ENCODE measurements at places on chromosomes 1 and 21.

DNA sequence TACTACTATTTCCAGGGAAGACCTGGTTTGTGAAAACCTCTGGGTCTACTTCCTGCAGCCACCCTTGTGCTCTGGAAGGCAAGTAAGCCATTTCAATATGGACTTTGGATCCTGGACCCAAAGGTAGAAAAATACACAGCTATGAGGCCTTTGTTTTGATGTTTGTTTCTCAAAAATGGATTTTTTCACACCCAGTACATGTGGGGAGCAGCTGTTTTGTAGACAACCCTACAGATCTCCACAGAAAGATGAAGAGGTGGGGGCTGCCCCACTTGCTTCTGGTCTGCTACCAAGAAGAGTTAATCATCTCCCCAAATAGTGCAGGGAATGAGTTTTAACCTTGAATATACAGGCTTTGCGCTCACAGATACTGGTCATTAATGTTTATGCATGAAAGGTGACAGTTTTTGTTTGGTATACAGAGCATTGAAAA, 29.2 kb downstream of the ZNF281 start:
- DNase-seq = no peak

DNA sequence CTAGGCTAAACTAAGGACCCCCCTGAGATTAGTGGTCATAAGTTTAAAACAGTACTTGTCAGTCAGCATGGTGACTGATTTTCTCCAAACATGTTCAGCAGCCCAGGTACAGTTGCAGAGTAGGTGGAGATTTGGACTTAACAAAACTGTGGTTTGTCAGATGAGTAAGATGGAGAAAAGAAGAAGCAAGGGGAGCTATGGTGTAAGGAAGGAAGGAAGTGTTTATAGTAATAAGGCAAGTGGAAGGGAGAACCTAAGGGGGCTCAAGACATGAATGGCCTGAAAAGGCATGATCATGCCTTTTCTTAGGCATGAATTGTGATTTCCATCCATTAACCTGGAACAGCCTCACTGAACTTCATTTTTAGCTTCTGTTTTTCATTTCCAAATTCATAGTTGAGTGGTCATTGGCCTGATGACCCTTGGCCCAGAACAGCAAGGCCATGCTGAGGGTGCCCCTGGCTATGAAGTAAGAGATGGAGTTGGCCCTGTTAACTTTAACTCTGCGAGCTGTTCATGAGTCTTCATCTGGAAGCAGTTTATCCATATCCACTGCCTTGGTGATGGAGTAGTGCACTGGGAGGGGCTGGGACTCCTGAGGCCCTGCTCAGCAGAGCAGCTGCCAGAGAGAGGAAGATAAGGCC, 60.7 kb downstream of the LRRC8D start:
- DNase-seq = no peak

GRCh38 chr21:35648512-35648911, 411.8 kb downstream of the SETD4 start:
- DNase-seq = no peak

GRCh38 chr1:63828322-63829044, 54.7 kb downstream of the ROR1 start:
- DNase-seq = no peak

- DNase-seq = no peak
Measured at GRCh38 chr1:58586271-58586670, 9.2 kb upstream of the TACSTD2 start.

DNA sequence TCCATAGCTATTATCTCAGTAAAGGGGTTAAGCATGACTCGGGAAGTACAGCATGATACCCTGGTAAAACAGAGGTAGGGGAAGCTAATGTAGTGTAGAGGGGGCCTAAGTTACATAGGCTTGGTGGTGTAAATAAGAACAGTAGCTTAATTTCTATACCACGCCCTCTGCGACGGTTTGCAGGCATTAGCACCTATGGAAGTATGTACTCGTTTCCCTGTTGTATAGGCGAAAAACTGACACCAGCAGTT, 470 bp upstream of the NAXE start:
- no peak for DNase-seq

- no peak for DNase-seq
Measured at GRCh38 chr1:36387141-36387949, 1.6 kb upstream of the STK40 start.

GRCh38 chr1:225908773-225909172, 15.3 kb downstream of the PYCR2 start:
- DNase-seq = no peak

- no peak for DNase-seq
Measured at GRCh38 chr21:23574932-23575331, 2032.3 kb downstream of the MRPL39 start.

DNA sequence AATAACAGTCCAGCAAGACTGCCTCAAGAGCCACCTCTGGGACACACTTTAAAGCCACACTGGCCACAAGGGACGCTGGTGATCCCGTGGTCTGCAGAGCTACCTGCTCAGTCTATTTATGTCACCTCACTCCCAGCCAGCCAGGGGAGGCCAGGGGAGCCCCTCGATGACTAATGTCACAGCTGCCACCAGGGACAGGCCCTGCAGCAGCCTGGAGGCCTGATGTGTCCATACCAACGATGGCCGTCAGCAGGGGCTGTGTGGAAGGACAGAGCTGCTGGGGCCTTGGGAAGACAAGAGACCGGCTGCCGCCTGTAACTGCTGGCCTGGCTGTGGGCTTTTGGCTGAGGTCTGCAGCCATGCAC, 71.0 kb downstream of the SIK1 start:
- no peak for DNase-seq

- DNase-seq = no peak
Measured at GRCh38 chr1:9136932-9137331, 8.0 kb upstream of the GPR157 start.

DNA sequence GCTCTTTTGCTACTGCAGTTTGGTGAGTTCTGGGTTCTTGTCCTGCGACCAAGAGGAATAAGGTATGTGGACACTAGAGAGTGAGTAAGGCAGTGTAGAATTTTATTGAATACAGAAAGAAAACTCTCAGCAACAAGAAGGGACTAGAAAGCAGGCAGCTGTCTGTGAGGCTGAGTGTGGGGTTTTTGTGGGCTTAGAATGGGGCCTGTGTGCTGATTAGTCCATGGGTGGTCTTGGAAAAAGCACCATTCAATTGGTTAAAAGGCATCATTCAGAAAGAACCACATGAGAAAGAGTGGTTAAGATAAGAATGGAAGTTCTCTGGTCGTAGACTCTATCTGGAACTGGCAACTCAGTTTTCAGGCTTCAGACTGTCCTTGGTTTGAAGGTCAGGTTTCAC, 298.8 kb downstream of the TGFB2 start:
- no peak for DNase-seq

- no peak for DNase-seq
Measured at GRCh38 chr1:9758559-9759121, 65.1 kb downstream of the CLSTN1 start.

- no peak for DNase-seq
Measured at GRCh38 chr1:50658459-50659076, 235.3 kb upstream of the DMRTA2 start.

DNA sequence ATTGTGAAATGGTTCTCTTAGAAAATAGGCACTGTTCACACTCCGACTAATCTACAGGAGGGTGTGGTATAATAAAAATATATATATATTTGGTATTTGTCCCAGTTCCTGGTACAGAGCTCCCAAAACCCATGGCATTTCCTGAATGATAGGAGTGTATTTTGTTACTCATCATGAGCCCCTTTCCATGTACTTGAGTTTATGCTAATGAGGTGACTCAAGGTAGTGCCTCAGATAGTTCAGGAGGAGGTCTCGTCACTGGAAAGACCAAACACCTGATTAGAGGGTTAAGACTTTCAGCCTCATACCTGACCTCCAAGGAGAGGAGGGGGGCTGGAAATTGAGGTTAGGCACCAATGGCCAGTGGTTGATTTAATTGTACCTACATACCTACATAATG, 57.9 kb downstream of the TTC3 start:
- no peak for DNase-seq

DNA sequence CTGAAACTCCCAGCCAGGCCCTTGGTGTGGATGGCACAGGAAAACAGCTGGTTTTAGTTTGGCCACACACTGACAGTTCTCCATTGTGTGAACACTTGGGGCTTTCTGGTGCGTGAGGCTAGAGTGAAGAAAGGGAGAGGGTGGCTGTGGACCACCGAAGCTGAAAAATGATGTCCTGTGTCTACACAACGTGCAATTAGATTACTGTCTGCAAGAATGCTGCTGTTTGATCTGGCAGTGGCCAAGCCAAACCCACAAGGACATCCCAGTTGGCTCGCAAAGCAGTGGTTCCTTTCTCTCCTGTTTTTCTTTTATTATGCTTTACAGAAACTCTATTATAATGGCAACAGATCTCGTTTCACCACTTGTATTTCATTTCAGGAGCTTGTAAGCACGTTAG, 58.9 kb downstream of the ERG start:
- DNase-seq = no peak

- no peak for DNase-seq
Measured at GRCh38 chr1:2588661-2589430, 2.3 kb downstream of the PRXL2B start.

Data from stimulated activated CD8-positive, alpha-beta memory T cell treated with anti-CD3 and anti-CD28 coated beads, Interleukin-4, amount 100 ng/mL, for 1 hour (primary cell).